Tibial artery (tissue), 4 donors: ENCODE measurements at places on chromosomes 11 and 22.

DNA sequence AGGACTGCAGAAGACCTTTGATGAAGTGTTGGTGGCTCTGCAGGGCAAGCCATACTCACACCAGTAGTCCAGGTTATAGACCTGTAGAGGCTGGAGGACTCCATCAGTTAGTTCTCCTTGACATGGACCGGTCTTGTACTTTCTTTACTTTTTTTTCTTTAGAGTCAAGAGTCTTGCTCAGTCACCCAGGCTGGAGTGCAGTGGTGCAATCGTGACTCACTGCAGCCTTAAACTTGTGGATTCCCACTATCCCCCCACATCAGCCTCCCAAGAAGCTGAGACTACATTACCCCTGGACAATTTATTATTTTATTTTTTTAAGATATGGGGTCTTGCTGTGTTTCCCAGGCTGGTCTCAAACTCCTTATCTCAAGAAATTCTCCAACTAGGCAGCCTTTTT lies 49.6 kb upstream of the E2F8 start:
- DNase-seq, result no peak

GRCh38 chr11:613369-613968 lies 2.3 kb downstream of the IRF7 start:
- peak; percentile 83 for DNase-seq

DNA sequence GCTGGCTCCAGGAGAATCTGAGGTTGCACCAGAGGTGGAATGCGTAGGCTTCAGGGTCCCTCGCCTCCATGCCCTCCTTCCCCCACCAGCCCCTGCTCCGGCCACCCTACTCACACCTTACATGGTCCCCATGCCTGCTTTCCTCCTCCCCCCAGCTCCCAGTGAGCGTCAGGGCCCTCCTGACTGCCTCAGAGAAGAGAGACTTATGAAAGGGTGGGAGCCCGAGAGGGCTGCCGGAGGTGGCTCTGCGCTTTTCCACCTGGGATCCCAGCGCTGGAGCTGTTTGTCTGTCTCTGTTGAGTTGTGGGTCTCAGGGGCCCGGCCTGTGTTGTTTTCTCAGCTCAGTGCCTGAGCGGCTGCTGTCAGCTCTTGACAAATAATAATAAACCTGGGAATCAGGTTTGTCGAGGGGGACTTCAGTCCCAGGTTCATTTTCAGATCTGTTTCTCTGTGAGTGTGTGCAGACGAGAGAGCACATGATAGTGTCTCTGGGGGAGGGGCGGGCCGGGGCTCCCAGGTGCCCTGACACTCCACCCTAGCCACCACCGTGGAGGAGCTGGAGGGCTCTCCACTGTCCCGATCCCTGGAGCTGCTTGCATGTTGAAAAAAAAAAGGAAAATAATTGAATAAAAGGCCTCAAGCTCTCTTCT lies 153.7 kb downstream of the FEZ1 start:
- peak; percentile 55 for DNase-seq

GRCh38 chr11:45927684-45928413 lies 5.4 kb downstream of the LARGE2 start:
- peak; percentile 62 for DNase-seq

GRCh38 chr11:72573072-72573854 lies 101.0 kb downstream of the PDE2A start:
- no peak for DNase-seq

DNA sequence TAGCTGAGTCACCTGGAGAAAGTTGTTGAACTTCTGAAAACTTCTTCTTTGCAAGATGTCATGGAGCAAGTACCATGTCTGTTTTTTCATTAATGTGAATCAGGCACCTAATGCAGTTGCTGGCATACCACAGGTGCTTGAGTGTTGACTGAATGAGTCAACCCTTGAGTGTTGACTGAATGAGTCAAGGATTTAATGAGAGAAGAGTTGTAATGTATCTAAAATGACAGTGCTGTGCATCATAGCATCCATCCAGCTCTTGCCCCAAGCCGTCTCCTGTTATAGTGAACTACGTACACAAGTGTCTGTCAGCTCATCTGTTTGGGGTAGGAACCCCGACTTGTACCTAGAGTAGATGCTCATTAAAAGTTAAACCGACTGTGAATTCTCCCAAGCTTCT lies 93.1 kb downstream of the CWC15 start:
- no peak for DNase-seq
